ENCODE measurements at places on chromosomes 4 and X. TPM values are rescaled to one million over a fixed set of nuclear protein-coding genes. Genes with fewer than 3 reads are reported as not detected.

WDR13 gene
- total RNA-seq: 80.7 TPM

CT47B1 gene
- total RNA-seq: not detected

RBM46 gene
- 0.96 TPM for total RNA-seq

GAB1 gene
- total RNA-seq: 20.5 TPM

CLDN2 gene
- not detected for total RNA-seq

FABP2 gene
- not detected for total RNA-seq

MAGEB2 gene
- not detected for total RNA-seq

TEC gene
- total RNA-seq: 0.67 TPM

SYNPO2 gene
- total RNA-seq: 3.3 TPM

SPATA18 gene
- total RNA-seq: 21.0 TPM

S100G gene
- not detected for total RNA-seq

HPSE gene
- total RNA-seq: 17.4 TPM

RS1 gene
- total RNA-seq: not detected
